C1 segment of cervical spinal cord (tissue), 14 donors: ENCODE measurements at places on chromosomes 7 and 10.
A peak's percentile ranks its signal among the peaks of the same experiment; 100 is the strongest.

GRCh38 chr10:878895-879294, 52.6 kb downstream of the LARP4B start:
- DNase-seq = no peak

GRCh38 chr10:36739884-36740445, 385.4 kb upstream of the ANKRD30A start:
- DNase-seq = no peak

- no peak for DNase-seq
These were observed 24.0 kb upstream of the RHOBTB1 start for GRCh38 chr10:60967854-60968484.

GRCh38 chr7:108650467-108650866, 80.8 kb downstream of the DNAJB9 start:
- no peak for DNase-seq

GRCh38 chr10:59694936-59695335, 14.7 kb downstream of the SLC16A9 start:
- no peak for DNase-seq

DNA sequence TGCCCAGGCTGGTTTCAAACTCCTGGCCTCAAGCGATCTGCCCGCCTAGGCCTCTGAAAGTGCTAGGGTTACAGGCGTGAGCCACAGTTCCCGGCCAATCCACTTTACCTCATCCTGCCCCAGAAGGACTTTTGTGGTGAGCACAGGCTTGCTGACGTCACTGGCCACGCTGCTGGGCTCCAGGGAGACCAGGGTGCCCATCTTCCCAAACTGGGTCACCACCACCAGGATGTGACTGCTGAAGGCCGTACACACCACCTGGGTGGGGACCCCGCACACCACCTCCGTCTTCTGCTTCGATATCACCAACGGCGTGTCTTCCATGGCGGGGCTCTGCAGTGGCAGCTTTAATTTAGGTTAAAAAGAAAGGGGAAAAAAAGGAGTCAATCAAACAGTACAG, 816 bp downstream of the PSMG3 start:
- DNase-seq = no peak

DNA sequence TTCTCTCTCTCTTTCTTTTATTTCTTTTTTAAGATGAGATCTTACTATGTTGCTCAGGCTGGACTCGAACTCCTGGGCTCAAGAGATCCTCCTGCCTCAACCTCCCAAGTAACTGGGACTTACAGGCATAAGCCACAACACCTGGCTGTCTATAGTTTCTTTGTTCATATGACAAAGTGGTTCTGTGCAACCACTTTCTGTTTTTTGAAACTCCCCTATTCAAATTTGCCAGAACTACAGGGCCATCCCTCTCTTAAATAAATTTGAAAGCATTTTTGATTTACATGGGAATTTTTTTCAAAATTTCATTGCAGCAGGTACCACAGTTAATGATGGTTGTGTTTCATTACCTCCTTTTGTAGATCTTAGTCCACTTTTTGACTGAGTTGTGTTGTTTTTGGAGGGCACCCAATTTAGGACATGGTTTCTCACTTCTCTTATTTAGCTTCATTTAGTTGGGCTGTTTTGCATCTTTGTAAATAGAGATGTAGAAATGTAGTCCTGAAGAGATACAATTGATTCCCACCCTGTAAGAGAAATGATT, 119.2 kb downstream of the LRRC4 start:
- no peak for DNase-seq

DNA sequence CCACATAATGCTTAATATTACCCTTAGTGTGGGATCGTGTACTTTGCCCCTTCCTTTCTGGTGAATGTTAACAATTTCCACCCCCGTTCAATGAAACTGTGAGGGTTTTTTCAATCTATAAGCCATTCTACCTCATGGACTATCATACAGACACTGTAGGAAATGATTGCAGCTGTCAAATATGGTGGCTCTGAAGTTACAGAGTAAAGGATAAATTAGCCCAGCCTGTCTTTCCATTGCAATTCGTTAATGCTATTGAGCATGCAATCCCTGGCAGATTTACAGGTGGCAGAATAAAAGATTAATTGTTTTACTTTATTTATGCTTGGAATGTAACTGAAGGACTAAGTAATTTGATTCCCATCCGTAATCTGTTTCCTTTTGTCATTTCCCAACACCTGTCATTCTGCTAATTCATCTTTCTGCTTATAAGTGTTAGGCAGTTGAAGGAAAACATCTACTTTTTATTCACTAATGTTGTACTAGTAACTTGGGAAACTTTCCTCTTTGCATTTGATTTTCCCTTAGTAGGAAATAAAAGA, 1211.6 kb upstream of the LRRN3 start:
- DNase-seq = no peak

GRCh38 chr10:110711382-110711781, 67.2 kb downstream of the RBM20 start:
- DNase-seq = no peak

DNA sequence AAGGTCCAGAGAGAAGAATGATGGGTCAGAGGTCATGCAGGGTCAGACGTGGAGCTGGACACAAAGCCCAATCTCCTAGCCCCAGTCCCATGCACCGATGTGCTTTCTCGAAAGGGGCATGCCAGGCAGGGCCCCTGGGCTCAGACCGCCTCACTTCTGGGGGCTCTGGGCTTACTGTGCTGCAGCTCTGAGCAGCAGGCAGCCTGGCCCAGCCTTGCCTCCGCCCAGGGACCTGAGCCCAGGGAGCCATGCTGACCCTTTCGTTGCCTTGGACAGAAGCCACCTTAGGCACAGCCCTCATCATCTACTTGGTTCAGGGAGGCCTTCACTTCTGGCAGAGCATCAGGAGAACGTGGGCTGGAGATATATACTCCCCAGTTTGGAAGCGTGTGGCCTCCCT, 161.2 kb downstream of the GRK5 start:
- no peak for DNase-seq

GRCh38 chr10:34781711-34782110, 33.4 kb downstream of the PARD3 start:
- no peak for DNase-seq

GRCh38 chr7:142969183-142969582, 7.0 kb upstream of the KEL start:
- DNase-seq = no peak

DNA sequence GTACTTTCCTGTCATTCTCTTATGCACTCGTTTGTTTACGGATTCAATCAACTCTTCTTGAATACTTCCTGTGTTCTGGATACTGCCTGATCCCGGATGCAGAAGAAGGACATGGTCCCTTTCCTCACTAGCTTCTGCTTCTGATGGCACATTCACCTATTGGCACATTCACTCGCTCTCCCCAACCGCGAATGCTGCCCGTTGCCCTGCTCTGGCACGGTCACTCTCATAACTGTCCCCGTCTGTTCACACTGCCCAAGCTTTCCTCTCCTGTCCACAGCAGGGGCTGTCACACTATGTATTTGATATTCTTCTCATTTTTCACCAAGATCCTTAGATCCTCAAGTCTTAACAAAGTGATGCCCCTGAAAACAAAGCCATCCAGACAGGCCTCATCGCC, 327.4 kb downstream of the PAXIP1 start:
- no peak for DNase-seq

DNA sequence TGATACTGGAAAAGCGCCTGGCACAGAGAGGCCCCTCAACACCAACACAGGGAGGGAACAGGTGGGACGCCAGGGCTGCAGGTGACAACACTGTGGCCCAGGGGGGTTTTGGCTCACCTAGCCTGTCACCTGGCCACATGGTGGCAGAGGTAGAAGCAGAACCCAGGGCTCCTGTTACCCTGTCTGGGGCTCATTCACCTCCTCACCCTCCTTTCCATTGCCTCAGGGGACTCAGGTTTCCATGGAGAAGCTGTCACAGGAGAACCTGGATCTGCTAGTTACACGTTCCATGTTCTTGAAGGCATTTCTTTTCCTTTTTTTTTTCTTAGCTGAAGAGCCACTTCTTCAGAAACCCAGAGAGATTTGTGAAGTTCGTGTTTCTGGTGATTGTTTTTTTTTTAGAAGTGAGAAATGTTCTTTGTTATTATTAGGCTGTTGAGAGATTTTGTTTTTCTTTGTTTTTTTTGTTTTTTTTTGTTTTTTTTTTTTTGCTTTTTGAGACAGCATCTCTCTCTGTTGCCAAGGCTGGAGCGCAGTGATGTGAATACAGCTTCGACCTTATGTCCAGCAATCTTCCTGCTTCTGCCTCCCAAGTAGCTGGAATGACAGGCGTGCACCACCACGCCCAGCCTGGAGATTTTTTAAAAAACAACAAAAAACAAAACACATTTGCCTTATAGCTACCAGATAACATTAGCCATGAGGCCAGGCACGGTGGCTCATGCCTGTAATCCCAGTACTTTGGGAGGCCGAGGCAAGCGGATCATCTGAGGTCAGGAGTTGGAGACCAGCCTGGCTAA, 16.0 kb downstream of the DENND2A start:
- no peak for DNase-seq

DNA sequence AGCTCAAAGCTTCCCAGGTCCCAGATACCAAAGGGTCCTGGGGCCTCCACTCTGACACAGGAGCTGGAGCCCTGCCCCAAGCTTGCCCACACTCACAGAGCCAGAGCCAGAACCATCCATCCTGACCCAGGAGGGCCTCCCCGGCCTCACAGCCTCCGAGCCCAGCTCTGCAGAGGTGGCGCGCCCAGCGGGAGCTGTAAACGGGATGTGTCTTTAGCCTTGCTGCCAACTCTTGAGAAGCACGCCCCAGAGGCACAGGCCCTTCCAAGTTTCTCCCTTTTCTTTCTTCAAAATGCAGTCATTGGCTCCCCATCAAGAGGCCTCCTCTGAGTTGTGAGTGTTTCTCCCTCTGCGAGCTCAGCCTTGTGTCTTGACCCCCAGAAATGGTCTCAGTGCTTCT, 75.0 kb downstream of the PDGFA start:
- DNase-seq = peak; percentile 17

GRCh38 chr10:72466018-72466417, 111.3 kb upstream of the DNAJB12 start:
- no peak for DNase-seq

DNA sequence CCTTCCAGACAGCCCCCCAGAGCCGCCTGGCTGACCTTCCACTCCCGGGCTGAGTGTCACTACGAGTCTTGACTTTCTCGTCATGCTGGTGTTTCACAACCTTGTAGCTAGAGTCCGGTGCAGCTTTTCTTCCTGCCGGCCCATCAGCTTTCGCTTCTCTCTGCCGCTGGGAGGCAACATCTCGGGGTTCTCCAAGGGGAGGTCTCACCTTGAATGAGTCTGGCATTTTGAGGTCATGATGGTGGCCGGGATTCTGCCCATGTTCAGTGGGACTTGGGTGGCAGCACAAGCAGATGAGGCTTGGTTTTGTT, 285.2 kb downstream of the CAMK1D start:
- DNase-seq = no peak

DNA sequence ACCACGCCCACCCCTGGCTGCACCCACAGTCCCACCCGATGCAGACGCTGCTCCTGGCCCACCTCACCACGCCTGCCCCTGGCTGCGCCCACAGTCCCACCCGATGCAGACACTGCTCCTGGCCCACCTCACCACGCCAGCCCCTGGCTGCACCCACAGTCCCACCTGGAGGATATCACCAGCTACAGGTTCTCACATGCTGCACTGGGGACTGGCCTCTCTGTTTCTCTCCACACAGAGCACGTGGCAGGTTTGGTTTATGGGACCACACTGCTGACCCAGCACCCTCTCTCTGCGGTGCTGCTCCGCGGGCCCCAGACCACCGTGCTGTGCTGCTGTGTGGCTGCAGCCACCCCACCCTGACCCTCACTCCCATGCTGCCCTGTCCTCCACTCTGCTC, 120.9 kb downstream of the VIPR2 start:
- no peak for DNase-seq

GRCh38 chr10:114102256-114102655, 58.6 kb downstream of the ADRB1 start:
- DNase-seq = no peak
